ENCODE measurements at places on chromosomes 1 and 21.

DNA sequence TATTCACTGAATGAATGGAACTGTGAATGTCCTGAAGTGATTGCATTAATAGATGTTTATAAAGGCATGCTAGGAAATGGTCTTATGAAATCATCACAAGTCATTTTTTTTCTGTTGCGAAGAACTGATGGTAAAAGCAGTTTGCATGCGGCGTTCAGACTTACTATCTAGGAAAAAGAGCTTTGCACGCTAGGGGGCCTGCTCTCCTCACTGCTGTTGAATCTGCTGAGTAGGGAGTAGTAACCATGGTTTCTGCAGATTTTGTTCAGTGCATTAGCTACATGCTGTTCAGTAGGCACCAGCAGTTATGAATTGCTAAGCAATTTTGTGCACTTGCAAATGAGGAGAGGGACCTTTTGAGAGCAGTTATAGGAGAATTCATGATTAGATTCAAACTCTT is 57.9 kb downstream of the CENPF start:
- ATAC-seq, result no peak

- ATAC-seq, result no peak
These were observed 6.3 kb downstream of the MAGI3 start for GRCh38 chr1:113396585-113396984.

GRCh38 chr1:147721716-147722115 is 38.7 kb downstream of the GJA5 start:
- no peak for ATAC-seq

- ATAC-seq, result no peak
These were observed 1.7 kb downstream of the CC2D1B start for GRCh38 chr1:52364235-52364839.

DNA sequence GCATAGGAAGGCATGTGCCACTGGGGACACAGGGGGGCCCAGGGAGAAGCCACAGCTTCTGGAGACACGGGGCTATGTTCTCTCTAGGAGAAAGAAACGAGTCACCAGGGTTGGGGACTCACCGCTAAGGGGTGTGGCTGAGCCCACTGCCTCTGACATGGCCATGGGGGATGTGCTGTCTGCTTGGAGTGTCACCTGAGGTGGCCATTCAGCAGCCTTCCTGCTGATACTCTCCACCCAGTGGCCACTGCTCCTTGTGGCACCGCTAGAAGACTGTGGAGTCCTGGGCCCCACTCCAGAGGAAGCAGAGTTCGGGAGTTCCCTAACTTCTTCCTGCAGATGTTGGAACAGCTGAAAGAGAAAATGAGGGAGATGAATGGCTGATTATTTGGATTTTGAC is 91.2 kb upstream of the SLC45A1 start:
- ATAC-seq, result peak; percentile 21

- ATAC-seq, result peak; percentile 92
These were observed 941 bp upstream of the IFI16 start for GRCh38 chr1:159008744-159009188.

Data from stimulated activated memory B cell treated with anti-CD40 and anti-IgM and Interleukin-4, amounts not matched to agents 10 μg/mL and 1 μg/mL and 100 μg/mL, for 72 hours (primary cell).